Left kidney (tissue), 8 donors: ENCODE measurements at places on chromosomes 16 and 17.

DNA sequence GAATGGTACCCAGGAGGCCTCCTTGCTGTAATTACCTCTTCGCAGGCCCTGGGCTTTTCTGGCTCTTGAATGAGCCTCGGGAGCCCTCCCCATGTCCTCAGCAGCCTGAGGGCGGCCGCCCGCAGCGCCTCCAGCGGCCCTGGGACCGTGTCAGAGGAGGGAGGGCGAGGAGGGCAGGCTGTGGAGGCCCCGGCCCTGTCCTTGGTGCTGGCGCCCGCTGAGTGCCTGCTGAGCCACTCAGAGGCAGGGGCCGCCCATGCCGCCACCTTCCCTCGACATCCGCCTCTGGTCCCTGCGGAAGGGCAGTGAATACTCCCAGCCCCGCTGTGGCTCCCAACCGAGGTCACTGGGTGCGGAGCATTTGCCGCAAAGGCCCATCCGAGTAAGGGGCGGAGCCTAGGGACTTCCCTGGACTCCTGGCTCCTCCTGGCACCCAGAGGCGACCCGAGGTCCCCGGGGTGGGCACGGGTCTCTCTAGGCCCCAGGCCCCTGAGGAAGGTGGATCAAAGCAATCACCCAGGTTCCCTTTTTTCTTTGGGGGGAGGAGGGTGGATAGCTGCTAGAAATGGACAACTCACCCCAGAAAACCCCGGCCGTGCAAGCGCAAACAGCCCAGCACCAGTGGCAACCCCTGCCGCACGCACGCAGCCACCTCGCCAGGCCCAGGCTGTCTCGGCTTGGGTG is 2.8 kb downstream of the RBFOX3 start:
- peak; percentile 65 for DNase-seq

- DNase-seq = no peak
These were observed 2.0 kb downstream of the CD300LB start for GRCh38 chr17:74529243-74529642.

DNA sequence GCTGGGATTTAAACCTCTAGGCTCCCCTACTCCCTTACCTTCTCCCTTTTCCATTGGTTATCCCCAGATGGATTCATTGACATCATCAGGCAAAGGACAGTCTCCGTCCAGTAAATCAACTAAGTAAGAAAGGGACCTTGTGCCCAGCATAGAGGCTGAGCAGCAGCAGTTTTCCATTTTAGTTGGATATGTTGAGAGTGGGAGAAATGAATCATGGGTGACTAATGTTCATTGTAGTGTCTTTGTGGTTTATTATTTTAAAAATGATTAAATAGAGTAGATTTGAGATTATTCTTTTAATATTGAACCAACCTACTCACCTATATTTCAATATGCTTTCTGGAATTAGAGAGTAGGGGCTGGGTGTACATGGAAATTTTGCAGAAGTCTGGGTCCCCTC is 99.4 kb upstream of the CACNG3 start:
- DNase-seq = no peak

- no peak for DNase-seq
These were observed 25.5 kb downstream of the AXIN2 start for GRCh38 chr17:65535777-65536572.

DNA sequence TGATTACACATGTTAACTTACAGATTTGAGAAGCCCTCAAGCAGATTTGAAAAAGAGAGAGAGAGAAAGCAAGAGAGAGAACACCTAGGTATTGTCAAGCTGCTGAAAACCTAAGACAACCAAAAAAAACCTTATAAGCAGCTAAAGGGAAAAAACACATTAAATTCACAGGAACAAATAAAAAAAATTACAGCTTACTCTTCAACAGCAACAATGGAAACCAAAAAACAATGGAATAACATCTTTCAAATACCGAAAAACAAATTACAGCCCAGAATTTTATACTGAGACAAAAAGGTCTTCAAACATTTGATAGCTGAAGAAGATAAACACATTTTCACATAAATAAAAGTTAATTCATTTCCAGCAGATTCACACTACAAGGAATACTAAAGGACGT is 8.4 kb upstream of the CFAP20 start:
- no peak for DNase-seq
